ENCODE measurements at places on chromosomes 4 and X.

- no peak for DNase-seq
Measured at GRCh38 chr4:47483745-47484144, 1.3 kb upstream of the ATP10D start.

DNA sequence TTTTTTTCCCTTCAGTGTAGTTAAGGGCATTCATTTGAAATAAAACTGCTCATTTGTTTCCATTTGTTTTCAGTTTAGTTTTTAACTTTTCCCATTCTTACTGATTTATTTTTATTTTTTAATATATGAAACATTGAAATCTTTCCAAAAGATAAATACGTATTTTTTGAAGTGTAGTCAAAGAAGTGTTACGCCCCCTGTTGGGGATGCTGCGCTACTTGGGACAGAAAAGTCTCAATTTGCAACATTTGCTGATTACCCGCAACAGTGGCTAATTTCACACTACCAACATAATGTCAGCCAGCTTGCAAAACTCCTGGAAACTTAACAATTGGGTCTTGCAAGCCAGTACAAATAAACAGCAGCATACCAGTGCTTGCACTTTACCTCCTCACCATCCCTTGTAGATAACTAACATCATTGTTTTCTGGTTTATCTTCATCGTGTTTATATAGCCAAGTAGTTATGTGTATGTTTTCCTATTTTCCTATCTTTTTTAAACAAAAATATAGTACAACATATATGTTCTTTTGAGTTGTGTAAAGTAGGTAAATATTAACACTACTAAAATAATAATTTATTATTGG lies 158.6 kb downstream of the STPG2 start:
- DNase-seq, result no peak

GRCh38 chrX:123217077-123217476 lies 33.0 kb downstream of the GRIA3 start:
- DNase-seq, result no peak

DNA sequence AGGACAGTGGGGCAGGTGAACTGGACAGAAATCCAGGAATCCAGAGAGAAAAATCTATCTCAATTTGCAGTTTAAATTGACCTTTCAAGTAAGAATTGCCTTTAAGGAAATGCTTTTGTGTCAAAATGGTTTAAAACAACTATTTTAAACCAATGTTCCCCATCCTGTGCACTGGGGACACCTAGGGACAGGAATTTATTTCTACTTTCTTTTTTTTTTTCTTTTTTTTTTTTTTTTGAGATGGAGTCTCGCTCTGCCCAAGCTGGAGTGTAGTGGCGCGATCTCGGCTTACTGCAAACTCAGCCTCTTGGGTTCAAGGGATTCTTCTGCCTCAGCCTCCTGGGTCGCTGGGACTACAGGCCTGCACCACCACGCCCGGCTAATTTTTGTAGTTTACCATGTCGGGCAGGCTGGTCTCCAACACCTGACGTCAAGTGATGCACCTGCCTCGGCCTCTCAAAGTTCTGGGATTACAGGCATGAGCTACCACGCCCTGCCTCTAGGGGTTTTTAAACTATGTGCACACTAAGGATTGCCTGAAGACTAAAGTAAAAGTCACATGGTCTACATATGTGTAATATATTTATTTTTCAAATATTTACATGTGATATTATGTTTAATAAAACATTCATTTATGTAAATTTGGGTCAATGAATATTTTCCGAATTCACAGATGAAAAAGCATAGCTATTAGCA lies 1213.4 kb downstream of the STIM2 start:
- no peak for DNase-seq

- DNase-seq, result no peak
Measured at GRCh38 chr4:7075962-7076695, 8.3 kb upstream of the GRPEL1 start.

DNA sequence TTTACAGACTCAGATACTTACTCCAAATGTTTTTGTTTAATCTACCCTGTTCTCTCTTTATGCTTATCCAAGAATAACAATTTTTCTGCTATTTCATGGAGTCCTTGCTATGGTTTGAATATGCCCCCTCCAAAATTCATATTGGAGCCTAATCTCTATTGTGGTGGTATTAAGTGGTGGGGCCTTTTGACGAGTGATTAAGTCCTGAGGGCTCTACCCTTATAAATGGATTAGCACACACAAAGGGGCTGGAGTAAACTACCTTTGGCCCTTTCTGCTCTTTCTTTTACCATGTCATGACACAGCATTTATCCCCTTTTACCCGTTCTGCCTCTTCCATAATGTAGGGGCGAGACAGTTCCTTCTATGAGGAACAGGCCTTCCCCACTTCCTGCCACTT lies 285.5 kb downstream of the GASK1B start:
- no peak for DNase-seq

DNA sequence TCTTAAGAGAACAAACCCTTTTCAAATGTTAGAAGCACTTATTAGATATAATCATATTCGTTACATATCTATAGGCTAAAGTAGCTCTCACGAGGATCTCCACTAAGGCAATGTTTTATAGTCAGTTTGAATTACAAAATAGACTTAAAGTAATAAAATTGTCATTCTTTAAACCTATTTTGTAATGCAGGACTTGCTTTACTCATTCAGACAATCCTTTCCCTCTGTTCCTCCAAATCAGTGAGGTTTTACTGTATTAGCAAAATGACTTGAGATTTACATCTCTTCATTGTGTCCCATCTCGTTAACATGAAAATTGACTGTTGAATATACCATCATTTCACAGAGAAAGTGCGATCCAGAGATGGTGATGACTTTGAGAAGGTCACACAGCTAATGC lies 264.4 kb downstream of the THOC2 start:
- no peak for DNase-seq

DNA sequence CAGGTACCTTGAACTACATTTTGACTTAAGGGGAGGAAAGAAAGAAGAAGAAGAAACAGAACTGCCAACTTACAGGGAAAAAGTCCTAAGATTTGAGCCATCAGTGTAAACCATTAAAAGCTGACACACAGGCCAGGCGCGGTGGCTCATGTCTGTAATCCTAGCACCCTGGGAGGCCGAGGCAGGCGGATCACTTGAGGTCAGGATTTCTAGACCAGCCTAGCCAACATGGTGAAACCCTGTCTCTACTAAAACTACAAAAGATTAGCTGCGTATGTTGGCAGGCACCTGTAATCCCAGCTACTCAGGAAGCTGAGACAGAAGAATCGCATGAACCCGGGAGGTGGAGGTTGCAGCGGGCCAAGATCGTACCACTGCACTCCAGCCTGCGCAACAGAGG lies 389.7 kb upstream of the FAM241A start:
- DNase-seq, result no peak

DNA sequence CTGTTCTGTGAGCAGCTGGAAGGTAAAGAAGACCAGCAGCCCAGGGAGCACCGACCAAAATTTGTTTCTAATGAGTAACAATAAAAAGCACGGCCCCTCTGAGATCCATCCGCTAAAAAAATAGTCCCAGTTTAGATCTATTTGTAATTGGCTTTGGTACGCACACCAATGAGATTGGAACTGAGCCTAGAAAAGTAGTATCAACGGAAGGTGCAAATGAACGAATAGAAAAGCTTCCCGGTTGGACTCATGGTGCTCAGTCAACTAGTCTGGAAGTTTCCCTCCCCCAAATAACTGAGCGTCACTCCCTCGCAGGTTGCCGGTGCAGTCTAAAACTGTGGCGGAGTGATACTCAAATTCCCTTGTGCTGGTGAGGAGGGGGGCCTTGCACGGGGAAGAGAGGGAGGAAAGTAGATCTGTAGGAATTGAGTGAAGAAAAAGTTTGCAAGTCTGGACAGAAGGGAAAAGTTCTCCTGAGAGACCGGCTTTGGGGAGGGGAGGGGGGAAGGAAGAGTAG lies at the start of gene COL4A5:
TSS of gene COL4A5 (plus strand) at position 413 of the 517 bp plus-strand sequence. CDS start 288 bp downstream, outside the sequence.
- peak; percentile 63 for DNase-seq

DNA sequence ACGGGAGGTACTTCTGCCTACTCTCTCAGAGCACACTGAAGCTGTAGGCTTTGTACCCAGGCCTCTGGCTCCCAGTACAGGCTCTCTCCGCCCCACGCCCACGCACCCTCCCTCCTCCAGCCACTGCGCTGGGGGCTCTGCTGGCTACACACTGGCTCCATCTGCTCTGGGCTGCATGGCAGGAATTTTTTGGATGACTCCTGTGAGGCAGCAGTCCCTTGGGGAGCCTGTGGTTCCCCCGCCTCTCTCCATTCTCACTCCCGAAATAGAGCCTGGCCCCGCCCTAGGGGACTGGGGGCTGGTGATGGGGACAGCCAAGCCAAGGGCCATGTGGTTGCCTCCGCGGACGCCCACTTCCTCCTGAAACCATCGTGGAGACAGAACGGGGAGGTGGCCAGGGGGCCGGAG lies 58.1 kb upstream of the ADRA2C start:
- DNase-seq, result peak; percentile 94

DNA sequence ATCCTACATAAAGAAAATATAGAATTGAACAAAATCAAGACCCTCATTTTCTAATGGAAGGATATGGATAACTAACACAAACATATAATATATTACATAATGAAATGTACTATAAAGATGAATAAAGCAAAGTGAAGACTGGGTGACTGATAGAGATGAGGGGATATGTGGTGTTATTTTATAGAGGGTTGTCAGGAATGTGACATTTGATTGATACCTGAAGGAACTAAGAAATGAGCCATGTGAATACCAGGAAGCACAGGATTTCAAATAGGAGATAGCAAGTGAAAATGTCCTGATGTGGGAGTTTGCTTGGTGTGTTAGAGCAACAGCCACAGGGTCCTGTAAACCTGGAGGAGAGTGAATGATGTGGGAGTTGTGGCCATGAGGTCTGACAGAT lies 40.1 kb upstream of the GNPDA2 start:
- no peak for DNase-seq

GRCh38 chr4:87390551-87390890 lies 467 bp downstream of the HSD17B11 start:
- no peak for DNase-seq

DNA sequence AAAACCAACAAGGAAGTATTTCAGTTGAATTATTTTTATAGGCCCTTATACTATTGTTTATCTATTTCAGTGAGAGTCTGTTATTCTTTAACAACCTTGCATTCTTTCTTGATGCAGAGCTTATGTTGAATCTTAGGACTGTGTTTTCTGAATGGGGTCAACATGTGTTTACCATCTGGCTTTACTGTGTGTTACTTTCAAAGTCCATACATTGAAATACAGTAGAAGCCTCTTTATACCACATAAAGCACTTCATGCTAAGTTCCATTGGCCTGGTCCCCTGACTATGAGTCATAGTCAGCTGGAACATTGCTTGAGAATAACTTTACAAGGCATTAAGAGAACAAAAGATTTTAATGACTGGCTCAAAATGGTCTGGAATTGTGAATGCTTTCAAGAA lies 152.6 kb downstream of the GASK1B start:
- DNase-seq, result peak; percentile 78

DNA sequence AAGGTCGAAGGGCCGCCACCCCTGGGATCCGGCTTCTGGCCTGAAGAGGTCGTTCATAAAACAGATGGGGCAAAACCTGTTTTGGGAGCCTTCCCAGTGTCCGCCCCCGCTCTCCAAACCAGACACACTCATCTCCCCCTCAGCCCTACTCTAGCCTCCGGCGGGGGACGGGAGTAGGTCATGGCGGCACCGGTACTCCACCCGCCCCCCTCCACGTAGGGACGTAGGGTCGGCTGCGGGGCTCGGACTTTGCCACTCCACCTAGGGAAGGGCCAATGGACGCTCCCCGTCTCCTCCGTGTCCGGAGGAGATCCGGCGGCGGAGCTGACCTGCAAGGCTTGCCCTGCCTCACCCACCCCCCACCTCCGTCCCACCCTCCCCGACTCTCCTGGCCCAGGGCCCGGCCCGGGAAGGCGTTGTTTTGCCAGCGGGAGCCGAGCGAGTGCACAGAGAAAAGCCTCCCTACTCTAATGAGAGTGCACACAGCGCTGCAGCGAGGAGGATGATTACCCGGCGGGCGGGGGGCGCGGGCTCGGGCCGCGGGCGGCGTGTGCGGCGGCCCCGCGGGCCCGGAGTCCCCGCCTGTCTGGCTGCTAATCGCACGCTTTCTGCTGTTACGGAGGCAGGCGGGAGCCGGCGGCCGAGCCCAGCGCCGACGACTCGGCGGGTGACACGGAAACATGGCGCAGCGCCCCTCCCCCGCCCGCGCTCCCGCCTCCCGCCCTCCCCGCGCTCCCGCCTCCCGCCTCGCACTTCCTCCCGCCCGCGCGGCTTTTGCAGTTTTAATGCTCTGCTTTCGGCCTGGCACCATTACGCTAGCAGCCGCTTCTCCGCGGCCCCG lies 8.3 kb upstream of the BCOR start:
- DNase-seq, result no peak

DNA sequence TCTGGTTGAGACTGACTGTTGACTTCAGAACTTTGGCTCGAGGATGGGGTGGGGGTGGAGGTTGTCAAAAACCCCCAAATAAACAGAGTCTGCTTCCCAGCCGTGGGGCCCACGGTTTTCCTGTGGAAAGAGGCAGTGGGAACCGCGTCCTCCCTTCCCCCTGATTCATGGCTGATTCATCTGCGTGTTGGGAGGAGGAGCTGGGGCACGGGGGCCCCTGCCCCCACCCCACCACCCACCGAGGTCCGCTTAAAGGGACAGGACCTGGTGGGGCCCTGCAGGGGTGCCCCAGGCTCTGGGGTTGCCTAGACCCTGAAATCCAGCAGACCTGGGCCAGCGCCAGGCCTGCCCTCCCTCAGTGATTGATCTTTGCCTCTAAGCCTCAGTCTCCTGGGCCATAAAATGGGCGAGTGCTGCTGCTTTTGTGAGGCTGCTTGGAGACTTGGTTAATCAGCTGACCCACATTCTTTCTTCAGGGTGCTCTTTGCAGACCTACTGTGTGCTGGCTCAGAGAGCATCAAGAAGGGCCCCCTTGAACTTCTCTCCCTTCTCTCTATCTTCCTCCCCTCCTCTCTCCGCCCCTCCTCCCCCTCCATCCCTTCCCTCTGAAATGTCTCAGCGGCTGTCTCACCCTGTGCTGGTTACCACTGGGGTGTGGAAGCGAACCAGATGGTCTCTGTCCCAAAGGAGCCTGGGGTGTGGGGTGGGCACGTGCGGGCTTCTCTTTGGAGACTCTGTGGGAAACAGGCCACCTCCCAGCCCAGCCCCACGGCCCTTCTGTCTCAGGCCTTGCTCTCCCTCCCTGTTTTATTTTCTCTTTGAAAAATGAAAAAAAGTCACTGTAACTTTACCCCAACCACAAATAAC lies 9.1 kb downstream of the HTRA3 start:
- DNase-seq, result no peak

DNA sequence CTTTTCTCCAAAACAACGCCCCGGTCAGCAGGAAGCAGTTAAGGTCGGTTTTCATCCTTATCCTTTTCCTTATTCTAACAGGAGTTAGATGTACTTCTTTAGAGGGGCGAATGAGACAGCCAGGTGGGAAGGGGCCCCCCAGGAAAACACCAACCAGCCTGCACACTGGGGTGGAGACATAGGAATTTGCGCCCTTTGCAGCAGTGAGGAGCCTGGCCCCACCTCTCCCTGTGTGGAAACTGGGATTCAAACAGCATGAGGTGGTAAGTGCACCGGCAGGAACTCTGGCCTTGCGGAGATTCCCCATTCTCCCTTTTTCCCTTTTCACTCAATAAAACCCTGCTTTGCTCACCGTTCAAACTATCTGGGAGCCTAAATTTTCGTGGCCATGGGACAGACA lies 8.0 kb upstream of the FAM47C start:
- no peak for DNase-seq

- DNase-seq, result no peak
Measured at GRCh38 chr4:84366161-84366560, 132.9 kb downstream of the NKX6-1 start.
